Stimulated activated CD8-positive, alpha-beta memory T cell treated with anti-CD3 and anti-CD28 coated beads, Interleukin-7, amount 100 ng/mL, for 1 hour (primary cell): ENCODE measurements at places on chromosomes 6 and 20.

- DNase-seq, result no peak
Observed at GRCh38 chr6:13635948-13636658, 21.0 kb downstream of the NOL7 start.

- DNase-seq, result no peak
Observed at GRCh38 chr20:21609221-21609620, 95.4 kb upstream of the NKX2-2 start.

DNA sequence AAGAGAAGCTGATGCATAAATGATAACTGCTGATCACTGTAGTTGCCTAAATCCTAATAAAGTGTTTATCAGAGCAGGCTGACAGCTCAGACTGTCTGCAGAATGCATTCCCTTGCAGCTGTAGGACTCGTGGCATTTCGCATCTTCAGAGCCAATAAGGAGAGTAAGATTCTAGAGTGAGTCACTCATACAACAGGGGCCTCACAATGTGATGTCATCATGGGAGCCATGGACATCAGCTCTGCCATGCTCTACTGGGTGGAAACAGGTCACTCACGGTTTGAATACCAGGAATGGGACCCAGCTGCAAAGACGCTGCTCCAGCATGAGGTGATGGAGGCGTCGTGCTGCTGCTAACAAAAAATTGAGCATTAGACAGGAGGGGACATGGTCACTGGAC lies 7.4 kb downstream of the FAM209B start:
- DNase-seq, result no peak

- no peak for DNase-seq
Observed at GRCh38 chr6:35080821-35081425, 60.2 kb downstream of the TCP11 start.

DNA sequence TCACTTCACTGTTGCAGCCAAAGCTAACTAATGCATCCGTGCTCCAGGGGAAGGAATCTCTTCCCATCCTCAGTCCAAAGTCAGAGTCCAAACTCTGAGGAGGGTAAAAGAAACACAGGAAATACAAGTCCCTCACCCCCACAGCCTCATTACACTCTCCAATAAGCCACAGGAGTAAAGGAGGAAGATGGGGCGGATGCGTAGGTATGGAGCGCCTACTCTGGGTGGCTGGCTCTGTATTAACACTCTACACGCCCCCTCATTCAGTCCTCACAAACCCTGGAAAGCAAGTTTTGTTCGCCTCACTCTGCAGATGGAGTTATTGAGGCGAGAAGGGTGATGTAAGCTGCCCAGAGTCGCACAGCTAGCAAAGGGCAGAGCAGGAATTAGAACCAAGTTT lies 242.9 kb downstream of the NRN1 start:
- DNase-seq, result no peak

DNA sequence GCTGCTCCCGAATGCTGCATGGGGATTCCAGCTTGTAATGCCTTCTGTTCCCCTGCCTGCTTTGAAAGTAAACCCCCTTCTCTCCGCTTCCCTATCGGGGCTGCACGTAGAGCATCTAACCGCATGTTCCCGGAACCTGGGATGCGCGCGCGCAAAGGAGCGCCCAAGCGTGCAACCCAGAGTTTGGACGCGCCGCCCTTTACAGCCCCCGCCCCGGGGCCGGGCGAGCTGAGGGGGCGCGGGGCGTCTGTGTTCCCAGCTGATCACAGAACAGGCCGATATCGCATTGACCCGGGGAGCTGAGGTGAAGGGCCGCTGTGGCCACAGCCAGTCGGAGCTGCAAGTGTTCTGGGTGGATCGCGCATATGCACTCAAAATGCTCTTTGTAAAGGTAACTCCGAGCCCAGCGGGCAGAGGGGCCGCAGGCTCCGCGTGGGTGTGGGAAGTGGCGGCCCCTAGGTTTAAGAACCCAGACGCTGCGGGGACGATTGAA lies 1.4 kb downstream of the LAMP5 start:
- DNase-seq, result no peak

DNA sequence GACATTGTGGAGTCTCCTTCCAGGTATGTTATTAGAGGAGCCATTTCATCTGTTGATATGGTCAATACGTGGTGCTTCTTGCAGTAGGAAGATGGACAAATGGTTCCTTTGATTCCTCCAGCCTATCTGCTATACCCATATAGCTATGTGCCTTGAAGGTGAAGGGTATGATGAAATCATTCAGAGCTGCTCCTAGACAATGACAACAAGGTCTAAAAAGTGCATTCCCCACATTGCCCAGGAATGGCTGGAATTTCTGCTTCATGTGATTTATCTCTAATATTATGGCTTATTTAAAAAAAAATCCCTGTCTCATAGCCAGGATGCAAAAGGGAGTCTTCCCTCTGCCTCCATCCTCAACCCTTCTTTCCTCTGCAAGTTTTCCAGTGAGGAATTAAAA lies 14.1 kb downstream of the DAAM2 start:
- no peak for DNase-seq

- DNase-seq, result no peak
Observed at GRCh38 chr6:170098428-170099170, 192.3 kb downstream of the DLL1 start.

- no peak for DNase-seq
Observed at GRCh38 chr6:45002390-45003105, 325.6 kb upstream of the RUNX2 start.

- no peak for DNase-seq
Observed at GRCh38 chr6:11485271-11485670, 52.3 kb upstream of the TMEM170B start.

DNA sequence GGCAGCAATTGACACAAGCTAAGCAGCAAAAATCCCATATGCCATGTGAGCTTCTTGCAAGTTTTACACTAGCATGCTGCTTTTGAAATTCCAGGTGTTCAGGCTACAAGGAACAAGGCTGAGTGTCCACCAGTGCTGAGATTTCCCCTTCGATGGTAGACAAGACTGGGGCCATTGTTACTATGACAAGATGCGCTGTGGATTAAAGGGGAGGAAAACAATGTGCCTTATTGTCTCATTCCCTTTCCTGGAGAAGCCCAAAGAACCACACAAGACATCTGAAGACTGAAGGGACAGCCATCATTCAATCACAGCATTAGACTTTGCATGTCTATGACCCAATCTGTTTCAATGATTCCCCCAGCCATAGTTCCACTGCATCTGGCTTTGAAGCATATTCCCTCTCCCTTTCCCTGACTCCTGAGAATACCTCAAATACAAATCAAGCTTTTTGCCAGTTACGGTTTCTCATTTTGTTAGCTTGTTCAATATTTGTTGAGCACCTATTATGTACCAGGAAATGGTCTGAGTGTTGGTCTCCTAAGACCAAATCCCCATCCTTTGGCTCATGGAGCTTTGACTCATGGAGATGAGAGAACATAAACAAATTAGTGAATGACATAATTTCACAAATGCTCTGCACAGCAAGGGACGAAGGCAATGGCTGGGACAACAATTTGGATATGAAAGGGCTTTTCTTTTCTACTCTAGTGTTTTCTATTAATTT lies 23.4 kb upstream of the SCGN start:
- no peak for DNase-seq

- no peak for DNase-seq
Observed at GRCh38 chr6:91137286-91137685, 550.4 kb upstream of the MAP3K7 start.

DNA sequence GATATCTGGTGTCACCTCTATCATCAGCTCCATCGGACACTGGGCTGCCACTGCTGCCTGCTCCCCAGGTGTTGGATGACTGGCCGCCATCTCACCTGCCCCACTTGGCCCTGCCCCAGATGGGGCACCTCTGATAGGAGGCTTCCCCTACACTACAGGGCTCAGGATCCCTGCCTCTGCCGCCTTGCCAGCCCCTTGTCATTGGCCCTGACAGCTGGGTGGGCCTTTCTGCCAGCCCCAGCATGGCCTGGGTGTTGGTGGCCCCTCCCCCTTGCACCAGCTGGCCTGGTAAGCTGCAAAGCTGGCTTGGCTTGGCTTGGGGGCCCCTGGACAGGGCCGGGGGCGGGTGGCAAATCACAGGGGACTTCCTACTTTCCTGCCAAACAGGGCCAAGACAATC lies 10.6 kb downstream of the PACSIN1 start:
- DNase-seq, result no peak

- DNase-seq, result no peak
Observed at GRCh38 chr20:59751075-59751711, 146.9 kb downstream of the PHACTR3 start.

- DNase-seq, result no peak
Observed at GRCh38 chr20:57389695-57390603, 1.2 kb upstream of the RBM38 start.

DNA sequence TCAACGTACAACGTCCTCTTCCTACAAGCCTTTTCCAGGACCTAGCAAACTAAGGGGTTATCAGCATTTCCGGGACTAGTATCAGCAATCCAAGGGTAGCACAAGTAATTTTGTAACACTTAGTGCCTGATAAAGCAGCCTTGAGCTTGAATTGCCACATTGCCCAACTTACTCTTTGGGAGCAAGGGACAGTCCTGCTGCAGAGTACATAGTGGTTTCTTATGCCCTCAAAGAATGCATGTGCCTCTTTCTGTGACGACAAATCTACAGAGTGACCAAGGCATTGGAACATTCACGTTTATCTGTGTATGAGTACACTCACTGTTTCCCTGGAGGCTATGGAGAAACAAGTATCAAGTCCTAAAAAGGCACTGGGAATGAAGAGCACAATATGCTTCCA lies 3.2 kb upstream of the ID4 start:
- DNase-seq, result no peak

- DNase-seq, result no peak
Observed at GRCh38 chr6:31836474-31837368, 9.2 kb downstream of the HSPA1B start.

DNA sequence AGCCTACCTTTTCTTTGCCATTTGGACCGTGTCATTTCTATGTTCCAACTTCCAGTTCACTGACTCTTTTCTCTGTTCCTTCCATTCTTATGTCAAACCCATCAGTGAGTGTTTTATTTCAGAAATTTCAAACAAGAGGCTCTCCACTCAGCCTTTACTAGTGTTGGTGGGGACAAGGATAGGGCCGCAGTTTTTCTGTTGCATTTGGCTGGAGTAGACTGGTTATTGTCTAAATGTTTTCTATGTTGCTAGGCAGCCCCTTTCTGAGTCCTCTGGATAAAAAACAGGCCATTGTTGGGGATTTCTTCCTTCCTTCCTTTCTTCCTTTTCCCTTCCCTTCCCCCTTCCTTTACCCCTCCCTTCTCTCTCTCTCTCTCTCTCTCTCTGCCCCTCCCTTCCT lies 288.6 kb downstream of the PRKN start:
- no peak for DNase-seq

- DNase-seq, result peak; percentile 30
Observed at GRCh38 chr20:19205981-19206396, 6.5 kb upstream of the SLC24A3 start.

DNA sequence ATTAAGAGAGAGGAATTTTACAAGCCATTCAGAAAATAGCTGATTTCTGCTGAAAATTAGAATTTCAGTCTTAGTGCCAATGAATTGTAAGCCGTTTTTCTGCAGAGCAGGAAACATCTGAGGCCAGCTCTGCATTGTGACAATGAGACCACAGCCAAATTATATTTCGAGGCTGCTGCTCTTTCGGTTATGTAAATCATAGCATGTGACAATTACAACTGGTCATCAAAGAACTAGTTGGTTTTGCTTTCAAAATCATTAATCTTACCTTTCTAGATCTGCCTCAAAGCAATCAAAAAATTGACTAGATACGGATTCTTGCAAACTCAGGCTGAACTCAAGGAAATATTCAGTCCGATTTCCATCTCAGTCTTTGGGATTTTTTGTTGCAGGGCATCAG lies 33.4 kb upstream of the INSM1 start:
- DNase-seq, result no peak

- no peak for DNase-seq
Observed at GRCh38 chr6:38034274-38034914, 214.9 kb downstream of the ZFAND3 start.

DNA sequence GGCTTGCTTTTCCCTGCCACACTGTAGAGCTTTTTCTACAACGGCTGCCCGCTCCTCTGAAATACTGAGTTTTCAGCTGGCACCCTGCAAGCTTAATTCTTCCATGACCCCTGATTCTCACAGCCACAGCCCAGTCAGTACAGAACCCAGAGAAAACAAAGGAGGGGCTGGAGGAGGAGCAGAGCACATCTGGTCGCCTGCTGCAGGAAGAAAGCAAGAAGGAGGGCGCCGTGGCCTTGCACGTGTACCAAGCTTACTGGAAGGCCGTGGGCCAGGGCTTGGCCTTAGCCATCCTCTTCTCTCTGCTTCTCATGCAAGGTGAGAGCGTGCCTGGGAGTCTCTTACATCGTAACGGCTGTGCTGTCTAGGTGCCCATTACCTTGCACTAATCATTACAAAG lies 11.3 kb downstream of the DLK2 start:
- DNase-seq, result no peak

GRCh38 chr20:12893653-12894052 lies 115.1 kb upstream of the SPTLC3 start:
- no peak for DNase-seq

DNA sequence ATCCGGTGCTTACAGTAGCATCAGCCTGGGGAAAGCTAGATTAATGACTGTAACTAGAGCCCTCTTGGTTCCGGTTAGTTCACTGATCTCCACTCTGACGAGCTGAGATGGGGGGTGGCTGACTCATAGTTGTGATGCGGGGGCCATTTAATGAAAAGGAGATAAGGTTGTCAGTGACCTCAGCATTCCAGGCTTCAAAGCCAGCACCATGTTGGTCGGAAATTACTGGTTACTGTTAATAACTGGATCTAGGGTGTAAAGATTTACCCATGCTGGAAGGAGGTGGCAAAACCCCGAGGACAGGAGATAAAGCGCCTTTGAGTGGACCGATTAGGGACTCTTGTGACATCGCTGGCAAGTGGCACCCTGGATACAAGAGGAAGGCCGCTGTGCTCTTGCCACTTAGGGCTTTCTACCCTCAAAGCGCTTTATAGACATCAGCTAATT lies 21.1 kb downstream of the FOXC1 start:
- DNase-seq, result no peak

DNA sequence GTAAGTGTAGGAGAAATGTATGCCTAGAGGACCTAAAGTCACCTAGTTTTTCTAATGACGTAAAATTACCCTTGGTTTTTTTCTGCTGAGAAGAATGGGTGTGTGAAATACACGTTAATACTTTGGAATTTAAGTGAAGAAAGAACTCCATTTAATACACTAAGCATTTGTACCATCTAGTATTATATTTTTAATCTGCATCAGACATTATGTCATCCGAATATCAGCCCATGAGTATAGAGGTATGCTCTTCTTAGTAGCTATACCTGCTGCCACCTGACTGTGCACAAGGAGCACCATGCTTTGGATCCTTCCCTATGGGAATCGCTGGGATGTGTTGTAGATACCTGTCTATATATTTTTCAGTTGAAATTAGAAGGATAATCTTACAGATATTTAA lies 106.4 kb downstream of the QKI start:
- no peak for DNase-seq
